ENCODE measurements at places on chromosomes 7 and 10.

- no peak for DNase-seq
Measured at GRCh38 chr10:11877591-11877905, 54.4 kb downstream of the PROSER2 start.

GRCh38 chr7:105760551-105761447, 115.6 kb downstream of the ATXN7L1 start:
- DNase-seq, result peak; percentile 3

DNA sequence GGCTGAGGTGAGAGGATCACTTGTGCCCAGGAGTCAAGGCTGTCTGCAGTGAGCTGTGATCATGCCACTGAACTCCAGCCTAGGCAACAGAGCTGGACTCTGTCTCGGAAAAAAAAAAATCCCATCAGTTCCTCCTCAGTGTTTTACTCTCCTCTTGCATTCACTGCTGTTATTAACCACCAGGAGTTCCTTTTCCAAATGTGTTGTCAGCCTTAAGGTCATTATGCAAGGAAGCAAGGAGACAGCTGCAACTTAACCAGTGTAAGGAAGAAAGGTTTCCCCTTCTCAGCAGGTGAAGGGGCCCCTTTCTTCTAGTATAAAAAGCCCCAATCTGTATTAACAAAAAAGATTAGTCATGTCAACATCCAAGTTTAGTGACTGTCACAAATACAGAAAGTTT, 86.6 kb upstream of the LEP start:
- no peak for DNase-seq

DNA sequence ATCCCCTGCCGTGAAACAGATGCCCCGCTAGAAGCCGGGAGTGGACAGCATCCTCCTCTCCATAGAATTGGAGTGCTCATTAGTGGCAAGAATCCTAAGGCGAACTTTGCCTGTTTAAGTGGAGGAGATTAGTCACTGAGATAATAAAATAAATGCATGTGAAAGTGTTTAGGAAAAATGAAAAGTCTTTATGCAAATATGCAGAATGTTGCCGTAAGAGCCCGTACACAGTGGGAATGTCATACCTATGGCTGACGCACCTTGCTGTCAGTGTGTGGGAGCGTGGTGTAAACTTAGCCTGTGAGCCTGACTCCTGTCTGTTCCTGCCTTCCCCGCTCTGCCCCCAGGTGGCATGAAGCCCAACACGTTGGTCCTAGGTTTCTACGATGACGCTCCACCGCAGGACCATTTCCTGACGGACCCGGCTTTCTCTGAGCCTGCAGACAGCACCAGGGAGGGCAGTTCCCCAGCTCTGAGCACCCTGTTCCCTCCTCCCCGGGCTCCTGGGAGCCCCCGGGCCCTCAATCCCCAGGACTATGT, 1.7 kb upstream of the TRIP6 start:
- DNase-seq, result no peak

- no peak for DNase-seq
Measured at GRCh38 chr7:101507791-101508252, 121.3 kb downstream of the MYL10 start.

DNA sequence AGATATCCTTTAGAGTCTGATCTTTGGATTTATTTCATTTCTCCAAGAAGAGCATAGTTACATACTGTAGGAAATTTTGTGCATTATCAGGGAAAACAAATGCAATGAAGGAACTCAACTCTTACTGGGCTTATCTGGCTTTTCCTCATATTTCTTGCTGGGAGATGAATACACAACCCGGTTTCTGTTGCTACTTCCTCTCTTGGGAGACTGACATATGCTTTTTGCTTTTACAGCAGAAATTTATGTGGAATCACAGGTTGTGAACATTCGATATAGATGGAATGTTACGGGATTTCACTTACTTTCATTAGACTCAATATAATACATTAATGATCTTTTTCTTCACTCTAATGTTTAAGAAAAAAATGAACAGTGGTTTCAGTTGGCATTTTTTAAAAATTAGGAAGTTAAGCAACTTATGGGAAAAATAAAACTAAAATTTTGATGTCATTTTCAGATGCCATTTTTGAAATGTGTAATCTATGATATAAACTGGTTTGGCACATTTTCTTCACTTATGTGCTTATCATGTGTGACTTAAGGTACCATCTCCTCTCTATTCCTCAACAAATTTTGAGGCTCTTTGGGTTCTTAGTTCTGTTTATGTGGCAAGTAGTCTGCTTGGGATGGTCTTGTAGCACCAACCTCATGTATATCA, 7.1 kb downstream of the SND1 start:
- DNase-seq, result no peak

DNA sequence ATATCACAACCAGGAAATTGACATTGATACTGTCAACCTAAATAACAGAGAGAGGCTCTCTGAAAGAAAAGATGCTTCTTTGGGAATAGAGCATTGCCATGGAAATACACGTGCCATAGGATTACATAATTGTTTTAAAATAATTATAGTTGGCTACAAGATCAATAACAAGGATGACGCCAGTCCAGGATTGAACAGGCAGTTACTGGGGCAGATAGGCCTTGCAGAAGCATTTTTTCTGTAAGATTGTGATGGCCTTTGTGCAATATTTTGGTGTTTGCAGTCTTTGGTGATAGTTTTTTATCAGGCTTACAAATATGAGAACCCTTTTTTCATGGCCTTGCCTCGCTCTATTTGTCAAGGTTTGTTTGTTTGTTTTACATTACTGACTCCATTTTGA, 10.5 kb downstream of the ACADSB start:
- DNase-seq, result no peak

DNA sequence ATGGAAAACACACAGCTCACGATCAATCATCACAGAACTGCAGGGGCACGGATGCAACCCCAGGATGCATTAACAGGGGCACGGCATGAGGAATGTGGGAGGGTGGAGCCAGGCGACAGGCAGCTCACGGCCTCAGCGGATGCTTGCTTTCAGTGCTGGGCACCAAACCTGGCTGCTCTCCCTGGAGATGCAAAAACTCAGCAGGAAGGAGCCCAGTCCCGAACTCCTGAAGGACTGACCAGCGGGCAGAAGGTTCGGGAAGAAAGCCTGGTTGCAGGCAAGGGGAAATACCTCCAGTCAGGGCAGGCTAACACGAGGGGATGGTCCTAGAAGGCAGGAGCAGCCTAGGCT, 66.8 kb downstream of the CHST15 start:
- no peak for DNase-seq

- no peak for DNase-seq
Measured at GRCh38 chr7:104984585-104985258, 29.3 kb upstream of the KMT2E start.

- DNase-seq, result no peak
Measured at GRCh38 chr10:107144490-107144889, 20.0 kb downstream of the SORCS1 start.

DNA sequence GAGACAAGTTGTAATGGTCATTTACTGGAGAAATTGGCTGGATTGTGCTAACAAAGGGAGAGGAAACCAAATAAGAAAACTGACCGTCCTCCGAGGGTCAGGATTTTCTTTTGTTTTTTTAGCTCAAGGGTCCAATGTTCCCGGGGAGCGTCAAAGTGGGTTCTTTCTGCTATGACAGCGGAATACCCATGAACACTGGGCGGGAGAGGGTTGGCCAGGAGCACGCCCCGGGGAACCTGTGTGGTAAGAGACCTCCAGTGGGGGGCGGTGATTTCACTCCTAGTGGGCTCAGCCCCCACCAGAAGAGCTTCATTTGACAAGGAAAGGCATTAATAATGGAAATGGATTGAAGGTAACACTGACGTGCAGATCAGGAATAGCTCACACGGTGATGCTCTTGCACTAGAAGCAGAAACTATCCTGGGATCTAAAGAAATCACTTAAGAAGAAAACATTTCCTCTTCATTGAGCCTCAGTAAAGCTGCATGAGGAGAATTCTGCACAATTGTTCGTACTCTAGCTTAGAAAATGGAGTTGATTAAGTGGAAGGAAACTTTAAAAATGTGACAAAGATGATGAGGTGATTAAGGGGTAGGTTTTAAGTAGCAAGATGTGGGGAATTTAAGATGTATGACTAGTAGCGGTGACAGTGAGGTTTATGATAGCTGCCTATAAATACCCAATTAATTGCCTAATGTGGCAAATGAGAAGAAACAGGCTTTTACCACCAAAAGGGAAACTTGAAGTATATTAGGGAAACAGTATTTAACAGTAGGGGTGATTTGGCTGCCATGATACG, 627.2 kb downstream of the SUGCT start:
- DNase-seq, result no peak

DNA sequence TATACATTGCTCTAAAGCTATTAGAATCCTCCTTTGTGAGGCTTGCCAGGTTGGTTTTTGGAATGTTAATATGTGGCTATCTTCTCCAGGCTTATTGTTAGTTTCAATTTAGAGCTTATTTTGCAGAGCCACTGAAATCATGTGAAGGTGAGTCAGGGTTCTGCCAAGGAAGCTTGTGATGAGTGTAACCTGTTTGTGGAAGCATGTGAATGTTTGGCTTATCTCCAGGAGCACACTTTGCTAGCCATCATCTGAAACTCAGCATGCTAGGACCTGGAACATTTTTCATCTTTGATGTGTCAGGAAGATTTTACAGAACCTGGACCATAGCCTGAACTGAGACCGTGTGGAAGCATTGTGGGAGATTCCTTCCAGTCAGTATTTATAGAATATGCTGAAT, 197.3 kb downstream of the PPP1R9A start:
- no peak for DNase-seq

- DNase-seq, result no peak
Measured at GRCh38 chr7:51075681-51076580, 240.7 kb downstream of the COBL start.
